ENCODE measurements at places on chromosomes 6 and 20.

DNA sequence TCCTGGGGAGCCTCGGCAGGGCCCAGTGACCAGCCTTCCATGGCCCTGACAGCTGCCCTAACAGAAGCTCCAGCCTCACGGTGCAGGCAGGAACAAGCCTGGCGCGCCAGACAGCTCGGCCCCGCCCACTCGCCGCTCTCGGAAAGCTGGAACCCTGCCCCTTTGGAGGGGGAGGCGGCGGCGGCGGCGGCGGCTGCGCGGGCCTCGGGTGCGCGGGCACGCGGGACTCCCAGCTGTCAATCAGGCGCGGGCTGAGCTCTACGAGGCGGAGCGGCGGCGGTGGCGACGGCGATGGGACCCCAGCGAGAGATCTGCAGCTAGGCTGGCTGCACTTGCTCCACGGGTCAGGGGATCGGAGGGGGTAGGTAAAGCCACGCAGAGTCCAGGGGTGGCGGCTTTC lies at the start of gene NRSN1:
NRSN1 (plus strand) TSS at position 236 of the 400 bp plus-strand sequence. CDS start 8,113 bp downstream, outside the sequence.
- no peak for DNase-seq

GRCh38 chr20:19070681-19071445 lies 141.6 kb upstream of the SLC24A3 start:
- no peak for DNase-seq

DNA sequence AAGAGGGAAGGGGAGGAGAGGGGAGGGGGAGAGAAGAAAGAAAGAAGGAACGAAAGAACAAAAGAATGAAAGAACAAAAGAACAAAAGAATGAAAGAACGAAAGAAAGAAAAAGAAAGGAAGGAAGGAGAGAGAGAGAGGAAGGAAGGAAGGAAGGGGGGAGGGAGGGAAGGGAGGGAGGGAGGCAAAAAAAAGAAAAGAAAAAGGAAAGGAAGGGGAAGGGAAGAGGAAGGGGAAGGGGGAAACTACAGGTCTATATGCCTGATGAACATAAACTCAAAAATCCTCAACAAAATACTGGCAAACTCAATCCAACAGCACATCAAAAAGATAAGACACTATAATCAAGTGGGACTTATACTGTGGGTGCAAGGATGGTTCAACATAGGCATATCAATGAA lies 13.7 kb upstream of the LGSN start:
- no peak for DNase-seq

GRCh38 chr20:24776755-24777271 lies 172.3 kb upstream of the CST7 start:
- DNase-seq = no peak

GRCh38 chr20:54148947-54149764 lies 24.6 kb downstream of the CYP24A1 start:
- peak; percentile 98 for DNase-seq

DNA sequence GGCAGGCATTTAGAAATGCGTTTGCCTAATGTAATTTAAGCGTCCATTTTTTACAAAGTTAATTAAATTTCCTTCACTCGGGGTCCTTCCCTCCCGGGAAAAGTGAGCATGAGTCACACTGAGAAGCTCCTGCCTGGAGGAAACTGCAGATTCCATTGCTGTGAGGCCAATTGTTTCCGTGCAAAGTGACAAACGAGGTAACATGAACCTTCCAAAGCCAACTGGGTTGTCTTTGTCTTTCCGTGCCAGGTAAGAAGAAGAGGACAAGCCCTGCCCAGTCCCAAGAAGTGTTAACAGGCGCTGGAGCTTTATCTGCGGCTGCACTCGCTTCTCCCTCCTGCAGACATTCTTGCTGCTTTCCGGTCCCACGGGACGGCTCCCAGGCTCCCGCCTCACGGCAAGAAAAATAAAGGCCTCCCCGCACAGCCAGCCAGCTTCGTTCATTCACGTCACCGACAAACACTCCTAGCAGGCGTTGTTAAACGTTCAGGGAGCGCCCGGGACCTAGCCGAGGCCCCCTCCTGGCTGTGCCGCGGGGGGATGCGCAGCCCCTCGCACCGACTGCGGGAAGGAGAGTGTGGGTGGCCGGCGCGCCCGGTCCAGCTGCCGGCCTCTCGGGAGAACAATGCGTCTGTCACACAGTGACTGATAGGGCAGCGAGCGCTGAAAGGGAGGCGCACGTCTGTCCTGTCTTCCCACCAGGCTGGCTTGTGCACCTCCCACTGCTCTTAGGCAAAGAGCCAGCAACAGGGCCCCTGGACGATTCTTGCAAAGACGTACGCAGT lies 61.5 kb upstream of the HDDC2 start:
- peak; percentile 71 for DNase-seq

GRCh38 chr20:24582373-24583168 lies 113.1 kb downstream of the SYNDIG1 start:
- DNase-seq = no peak

DNA sequence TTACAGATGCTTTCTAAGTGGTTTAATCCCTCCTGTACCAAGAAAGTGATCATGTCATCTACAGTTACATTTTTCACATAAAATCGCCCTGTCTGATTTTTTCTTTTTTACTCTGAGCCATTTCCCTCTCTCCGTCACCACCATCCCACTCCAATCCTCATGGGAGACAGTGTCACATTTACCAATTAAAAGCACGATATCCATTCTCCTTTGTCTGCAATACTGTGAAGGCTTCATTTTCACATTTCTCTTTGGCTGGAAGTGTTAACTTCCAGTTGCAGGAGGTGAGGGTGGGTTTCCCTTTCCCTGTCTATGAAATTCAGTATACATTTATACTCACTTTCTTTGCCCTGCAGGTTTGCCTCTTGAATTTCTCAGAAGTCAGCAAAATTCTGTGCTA lies 372.7 kb upstream of the CNR1 start:
- no peak for DNase-seq

- peak; percentile 12 for DNase-seq
Measured at GRCh38 chr6:8277769-8278168, 157.6 kb downstream of the SLC35B3 start.

DNA sequence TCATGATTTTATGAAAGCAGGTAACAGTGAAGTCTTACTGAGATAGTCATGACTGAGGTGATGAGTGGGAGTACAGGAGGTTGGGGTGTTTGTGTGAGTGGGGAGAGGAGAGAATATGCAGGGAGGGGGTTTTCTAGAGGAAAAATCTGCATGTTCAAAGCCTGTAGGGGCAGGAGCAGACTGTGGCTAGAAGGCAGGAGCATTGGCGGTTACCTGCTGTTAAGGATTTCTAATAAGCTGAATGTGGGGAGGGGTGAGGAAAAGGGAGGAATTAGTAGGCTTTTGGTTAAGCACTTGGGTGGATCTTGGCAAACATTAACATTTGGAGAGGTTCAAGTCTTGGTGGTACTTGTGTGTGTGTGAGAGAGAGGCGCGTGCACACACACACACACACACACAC lies 70.8 kb downstream of the EYA4 start:
- DNase-seq = no peak

- no peak for DNase-seq
Measured at GRCh38 chr20:1870792-1871550, 24.2 kb upstream of the SIRPA start.

GRCh38 chr20:20939006-20939405 lies 167.2 kb downstream of the LINC00237 start:
- DNase-seq = no peak

- peak; percentile 39 for DNase-seq
Measured at GRCh38 chr6:8059129-8059528, 5.1 kb downstream of the BLOC1S5 start.

GRCh38 chr6:143677891-143678791 lies at the start of gene PHACTR2:
PHACTR2 (plus strand) TSS chr6:143677965; CDS start chr6:143678164, 199 bp downstream.
- DNase-seq = peak; percentile 85

DNA sequence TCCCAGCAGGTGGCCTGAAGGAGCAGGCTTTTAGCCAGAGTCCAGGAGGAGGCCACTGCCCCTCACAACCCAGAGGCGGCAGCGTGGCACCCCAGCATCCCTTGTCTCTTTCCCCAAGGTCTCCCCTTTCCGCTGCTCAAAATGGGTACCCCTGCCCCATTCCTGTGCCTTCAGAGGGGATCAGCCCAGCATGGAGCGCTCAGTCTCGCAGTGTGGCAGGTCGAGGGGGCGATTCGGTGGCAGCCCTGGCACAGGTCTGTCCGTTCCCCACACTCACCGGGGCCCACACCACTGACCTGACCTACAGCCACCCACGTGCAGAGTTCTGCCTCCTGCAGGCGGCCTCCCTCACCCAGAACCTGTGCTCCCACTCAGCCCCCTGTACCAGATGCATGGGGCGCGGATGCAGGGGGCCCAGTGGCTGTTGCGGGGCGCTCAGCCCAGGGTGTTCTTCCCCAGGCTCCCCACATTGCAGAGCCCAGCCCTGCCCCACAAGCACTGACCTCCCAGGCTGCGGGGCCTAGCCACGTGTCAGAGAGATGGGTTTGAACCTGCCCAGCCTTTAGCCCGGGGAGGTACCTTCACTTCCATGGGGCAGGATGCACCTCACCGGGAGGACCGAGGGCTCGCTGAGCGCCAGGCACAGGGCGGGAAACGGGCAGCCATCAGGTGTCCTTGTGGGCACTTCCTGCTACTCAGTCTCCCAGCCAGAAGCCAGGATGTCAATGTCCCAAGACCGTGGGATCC lies 41.8 kb downstream of the DSTN start:
- peak; percentile 74 for DNase-seq

DNA sequence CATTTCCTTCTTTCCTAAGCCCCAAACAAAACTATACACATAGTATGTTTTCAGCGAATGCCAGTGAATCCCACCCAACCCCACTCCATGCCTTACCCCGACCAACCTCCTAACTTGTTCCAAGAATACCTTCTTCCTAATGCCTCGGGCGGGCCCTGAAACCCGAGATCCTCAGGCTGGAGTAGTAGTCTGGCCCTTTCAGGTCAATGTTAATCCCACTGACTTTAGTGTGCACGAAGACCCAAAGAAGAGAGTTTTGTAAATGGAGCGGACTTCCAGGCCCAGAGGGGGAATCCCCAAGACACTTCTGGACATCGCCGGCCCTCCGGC lies 394 bp downstream of the YIPF3 start:
- no peak for DNase-seq

GRCh38 chr6:105981002-105981887 lies 104.9 kb upstream of the PRDM1 start:
- no peak for DNase-seq

DNA sequence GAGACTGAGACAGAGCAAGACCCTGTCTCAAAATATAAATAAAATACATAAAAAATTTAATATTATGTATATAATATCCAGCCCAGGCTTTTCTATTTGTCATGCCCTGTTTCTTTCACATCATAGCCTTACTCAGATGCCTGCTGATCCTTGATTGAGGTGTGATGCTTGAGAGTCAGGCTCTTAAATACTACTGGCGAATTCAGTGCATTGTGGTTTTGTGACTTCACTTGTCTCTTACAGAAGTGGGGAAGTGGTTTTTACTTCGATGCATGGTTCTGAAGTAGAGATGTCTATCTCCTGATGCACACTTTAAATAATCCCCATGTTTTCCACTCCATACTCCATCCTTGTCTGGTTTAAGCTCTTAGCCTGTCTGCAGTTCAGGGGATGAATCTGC lies 29.1 kb downstream of the ASXL1 start:
- DNase-seq = peak; percentile 56

DNA sequence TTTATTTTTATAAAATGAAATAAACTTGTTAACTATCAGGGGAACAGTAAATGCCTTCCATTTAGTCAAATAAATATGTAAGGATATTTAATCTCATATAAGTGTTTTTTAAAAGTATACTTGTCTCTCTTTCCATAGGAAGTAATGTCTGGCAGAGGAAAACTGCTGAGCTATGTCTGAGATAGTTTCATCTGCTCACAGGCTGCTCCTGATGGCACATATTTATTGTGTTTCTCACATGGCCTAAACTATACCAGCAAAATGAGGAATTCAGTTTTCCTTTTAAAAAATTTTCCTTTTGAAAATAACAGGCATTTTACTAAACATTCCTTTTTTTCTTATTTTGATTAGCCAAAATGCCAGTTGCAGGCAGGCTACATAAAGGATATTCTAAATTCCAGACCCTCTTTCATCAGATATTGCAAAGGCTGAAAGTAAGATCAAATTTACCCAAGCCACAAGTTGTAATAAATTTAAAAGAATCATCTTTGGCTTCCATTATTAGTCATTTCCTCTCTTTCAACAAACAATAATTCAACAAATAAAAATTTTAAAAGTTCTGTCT lies 60.1 kb upstream of the RNF146 start:
- DNase-seq = peak; percentile 18

DNA sequence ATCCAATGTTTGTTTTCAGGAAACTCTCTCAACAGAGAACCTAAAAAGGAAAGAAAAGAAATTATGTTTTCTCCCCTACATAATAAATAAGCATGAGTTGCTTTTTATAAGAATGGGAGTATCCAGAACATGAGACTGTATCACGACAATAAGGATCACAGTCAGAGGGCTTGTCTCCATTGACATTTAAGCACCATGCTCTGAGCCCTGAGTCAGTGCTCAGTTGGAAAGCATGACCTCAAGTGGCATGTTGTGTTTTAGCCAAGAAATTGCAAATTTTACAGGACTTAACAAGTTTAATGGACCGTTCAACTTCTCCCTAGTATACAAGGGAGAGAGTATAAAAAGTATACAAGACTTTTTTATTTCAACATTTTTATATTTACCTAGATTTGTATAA lies 431.6 kb downstream of the GJA1 start:
- peak; percentile 24 for DNase-seq

- no peak for DNase-seq
Measured at GRCh38 chr6:77332915-77333623, 130.2 kb downstream of the HTR1B start.

GRCh38 chr20:20552076-20552475 lies 160.4 kb downstream of the RALGAPA2 start:
- DNase-seq = no peak

DNA sequence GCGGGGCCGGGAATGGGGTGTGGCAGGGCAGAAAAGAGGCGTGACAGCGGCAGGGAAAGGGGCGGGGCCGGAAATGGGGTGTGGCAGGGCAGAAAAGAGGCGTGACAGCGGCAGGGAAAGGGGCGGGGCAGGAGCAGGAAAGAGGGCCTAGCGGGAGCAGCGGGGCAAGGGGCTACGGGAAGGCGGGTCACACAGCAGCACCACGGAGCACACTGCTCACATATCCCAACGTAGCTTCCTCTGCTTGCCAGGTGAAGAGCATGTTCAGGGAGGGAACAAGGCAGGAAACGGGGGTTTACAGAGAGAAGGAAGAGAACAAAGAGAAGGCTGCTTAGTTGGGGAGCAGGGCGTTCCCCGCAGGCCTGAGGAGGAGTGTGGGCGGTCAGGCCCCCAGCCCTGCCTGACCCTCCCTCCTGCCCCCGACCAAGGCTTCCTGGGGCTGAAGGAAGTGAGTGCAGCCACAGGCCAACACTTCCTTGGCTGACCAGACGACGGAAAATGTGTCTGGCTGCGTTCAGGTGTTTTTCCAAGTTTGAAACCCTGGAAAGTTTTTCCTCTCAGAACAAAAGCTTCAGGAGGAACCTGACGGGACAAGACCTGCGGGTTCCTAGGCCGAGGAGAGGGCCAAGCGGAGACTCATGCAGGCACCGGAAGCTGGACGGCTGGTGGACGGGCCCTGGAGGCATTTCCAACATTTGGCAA lies 13.8 kb downstream of the UCKL1 start:
- DNase-seq = no peak

- no peak for DNase-seq
Measured at GRCh38 chr20:24321973-24322372, 147.5 kb upstream of the SYNDIG1 start.

All from M059J (cell line).